ENCODE measurements at places on chromosomes 12 and 14.

GRCh38 chr12:51672334-51672733, 81.3 kb downstream of the SCN8A start:
- DNase-seq, result no peak

- DNase-seq, result no peak
Observed at GRCh38 chr12:102197789-102198188, at the start of gene PMCH. Gene PMCH, minus strand, starts transcription at chr12:102197833. Its CDS starts 63 bp downstream, at chr12:102197770.

DNA sequence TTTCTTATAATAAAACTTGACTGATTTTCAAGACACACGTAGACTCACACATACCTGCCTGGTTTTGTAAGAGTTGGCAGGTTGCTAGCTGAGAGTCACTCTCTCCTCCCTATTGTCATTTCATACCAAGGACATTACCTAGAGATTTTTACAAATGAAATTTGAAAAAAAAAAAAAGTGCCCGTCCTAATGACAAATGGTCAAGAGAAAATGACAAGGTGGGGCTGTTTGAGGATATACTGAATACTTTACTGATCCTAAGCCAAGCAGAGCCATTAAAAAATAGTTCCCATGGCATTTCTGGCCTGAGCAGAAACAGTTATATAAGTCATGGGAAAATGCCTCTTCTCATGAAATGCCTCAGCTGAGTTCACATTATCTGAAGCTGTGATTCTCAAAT, 150.2 kb downstream of the DYRK2 start:
- no peak for DNase-seq

DNA sequence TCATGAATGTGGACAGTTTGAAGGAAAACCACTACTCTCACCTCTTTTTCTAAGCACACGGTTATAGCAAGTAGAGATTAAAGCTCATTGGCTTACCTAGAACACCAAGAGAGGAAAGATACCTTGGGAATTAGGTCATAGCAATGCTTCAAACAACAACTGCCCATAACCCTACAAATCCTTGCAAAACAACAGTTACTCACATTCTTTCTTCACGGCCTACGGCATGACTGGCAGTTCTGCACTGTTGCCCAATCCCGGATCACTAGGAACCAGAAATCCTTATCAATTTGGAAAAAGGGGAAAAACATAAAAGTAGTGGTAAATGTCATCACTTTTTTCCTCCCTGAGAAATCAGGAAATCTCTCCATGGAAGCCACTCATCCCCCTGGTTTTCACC, 9.6 kb upstream of the ISM2 start:
- no peak for DNase-seq

- DNase-seq, result no peak
Observed at GRCh38 chr12:124506145-124506831, 61.1 kb downstream of the NCOR2 start.

DNA sequence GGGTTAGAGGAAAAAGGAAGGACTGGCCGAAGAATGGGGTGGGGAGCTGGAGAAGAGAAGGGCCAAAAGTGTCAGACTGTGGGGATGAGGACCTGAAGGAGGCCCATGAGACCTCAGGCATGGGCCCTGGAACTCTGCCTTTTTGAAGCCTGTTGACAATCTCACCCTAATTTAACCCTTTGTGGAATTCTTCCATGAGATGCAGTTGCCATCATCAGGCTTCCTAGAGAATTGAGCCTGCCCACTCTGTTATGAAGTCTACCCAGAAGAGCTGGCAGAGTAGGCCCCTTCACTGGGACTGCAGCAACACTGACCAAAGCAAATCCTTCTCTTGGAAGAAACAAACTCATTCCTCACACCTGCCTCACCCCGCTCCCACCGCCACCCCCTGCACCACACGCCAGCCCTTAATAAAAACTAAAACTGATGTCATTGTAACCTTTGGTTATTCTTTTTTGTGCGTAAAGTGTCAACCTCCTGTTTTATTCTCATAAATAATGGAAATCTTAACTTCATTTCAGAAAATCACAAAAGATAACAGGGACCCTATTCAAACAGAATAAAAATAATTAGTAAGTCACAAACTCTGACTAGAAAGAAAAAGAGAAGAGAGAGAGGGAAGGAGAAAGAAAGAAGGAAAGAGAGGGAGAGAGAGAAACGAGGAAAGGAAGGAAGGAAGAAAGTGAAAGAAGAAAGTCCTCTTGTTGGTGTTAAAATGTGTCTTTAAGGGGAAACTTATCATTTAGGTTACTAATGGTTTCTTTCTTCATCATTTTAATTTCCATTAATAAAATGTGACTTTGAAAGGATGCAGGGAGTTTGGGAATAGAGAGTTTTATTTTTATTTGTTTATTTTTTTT, 61.3 kb downstream of the CRADD start:
- no peak for DNase-seq

- DNase-seq, result no peak
Observed at GRCh38 chr12:5220099-5220498, 176.4 kb downstream of the KCNA5 start.

GRCh38 chr12:28457785-28458184, 267.5 kb downstream of the CCDC91 start:
- no peak for DNase-seq

DNA sequence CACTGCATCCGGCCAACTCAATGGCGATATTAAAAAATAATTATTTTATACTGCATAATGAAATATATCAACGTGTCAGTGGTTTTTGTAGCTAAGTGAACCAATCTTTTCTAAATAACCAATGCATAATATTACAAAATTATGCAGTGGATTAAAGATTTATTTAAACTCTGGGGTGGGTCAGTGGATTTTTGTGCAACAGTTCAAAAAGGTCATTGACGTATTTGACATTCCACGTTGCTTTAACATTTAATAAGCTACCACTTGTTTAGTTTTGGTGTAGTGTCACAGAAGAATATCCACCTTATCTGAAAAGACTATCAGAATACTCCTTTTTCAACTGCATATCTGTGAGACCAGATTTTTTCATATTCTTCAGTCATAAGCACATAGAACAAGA, 2.6 kb downstream of the ZC3H14 start:
- DNase-seq, result no peak

DNA sequence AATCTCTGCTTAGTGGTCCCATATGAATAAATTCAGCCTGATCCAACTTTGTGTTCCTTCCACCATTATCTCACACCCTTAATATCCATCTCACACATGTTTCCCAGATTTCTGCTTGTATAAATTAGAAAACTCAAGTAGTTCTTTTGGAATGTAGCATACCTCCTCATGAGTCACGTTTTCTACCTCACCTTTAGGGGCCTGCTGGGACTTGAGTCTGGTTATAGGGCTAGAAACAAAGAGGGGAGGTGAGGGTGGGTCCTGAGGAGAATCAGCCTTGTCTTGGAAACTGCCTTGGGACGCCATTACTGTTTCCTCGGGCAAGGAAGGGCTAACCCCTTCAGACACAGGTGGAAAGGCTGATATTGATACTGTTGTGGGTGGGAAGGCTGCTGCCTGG, 51.1 kb downstream of the EMP1 start:
- DNase-seq, result no peak

GRCh38 chr14:75202657-75203056, 26.2 kb upstream of the TMED10 start:
- no peak for DNase-seq

- peak; percentile 28 for DNase-seq
Observed at GRCh38 chr14:89430391-89431236, 13.6 kb upstream of the FOXN3 start.

- DNase-seq, result no peak
Observed at GRCh38 chr12:88985631-88986030, 366.7 kb downstream of the DUSP6 start.

DNA sequence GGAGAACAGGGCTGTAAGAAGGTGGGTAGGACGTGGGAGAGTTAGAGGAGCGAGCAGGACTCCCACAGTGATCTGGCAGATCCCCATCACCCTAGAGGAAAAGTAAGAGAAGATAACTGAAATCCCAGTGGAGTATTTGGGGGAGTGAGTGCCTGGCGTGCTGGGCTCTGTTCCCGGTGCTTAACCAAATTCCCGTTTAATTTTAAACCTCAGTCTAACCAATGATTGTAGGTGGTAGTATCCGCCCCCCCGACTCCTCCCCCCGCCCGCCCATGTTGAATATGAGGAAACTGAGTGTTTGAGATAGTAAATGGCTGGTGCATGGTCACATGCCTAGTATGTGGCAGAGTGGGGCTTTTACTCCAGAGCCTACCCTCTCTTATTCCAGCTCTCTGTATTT, 1.2 kb downstream of the TARBP2 start:
- no peak for DNase-seq

DNA sequence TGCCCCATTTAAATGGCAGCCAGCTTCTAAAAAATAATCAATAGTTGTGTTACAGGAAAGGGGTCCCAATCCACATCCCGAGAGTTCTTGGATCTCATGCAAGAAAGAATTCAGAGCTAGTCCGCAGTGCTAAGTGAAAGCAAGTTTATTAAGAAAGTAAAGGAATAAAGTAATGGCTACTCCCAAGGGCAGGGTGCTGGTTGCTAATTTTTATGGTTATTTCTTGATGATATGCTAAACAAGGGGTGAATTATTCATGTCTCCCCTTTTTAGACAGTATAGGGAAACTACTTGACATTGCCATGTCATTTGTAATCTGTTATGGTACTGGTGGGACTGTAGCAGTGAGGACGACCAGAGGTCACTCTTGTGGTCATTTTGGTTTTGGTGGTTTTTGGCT, 591.3 kb downstream of the LRFN5 start:
- DNase-seq, result no peak

DNA sequence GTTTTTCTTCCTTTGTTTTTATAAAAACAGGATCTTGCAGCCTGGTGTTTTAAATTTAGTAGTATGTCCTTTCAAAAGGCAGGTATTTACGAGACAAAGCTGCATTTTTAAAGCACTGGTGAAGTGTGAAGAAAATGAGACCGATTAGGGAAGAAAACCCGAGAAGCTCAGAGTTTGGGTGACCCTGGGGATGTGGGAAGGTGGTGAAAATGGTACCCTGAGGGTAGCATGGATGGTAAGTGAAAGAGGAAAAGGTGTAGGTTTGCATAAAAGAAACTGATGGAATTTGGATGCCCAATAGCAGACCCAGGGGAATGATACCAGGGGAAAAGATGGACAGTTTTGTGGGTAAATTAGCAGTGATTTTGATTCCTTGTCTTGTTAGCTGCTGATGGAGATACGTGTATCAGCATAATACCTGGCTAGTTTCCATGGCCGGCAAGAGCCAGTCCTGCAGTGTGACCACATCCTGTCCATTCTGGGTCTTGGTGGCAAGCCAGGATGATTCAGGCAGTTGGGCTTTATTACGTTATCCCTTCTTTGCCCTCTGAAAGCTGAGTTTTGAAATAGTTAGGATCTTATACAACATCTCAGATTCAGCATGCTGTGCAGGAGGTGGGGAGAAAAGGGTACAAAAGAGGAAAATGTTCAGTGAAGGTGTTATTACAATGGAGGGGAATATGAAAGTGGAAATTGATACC, 8.9 kb downstream of the BICD1 start:
- no peak for DNase-seq

- DNase-seq, result no peak
Observed at GRCh38 chr14:87883750-87884149, 109.2 kb downstream of the GALC start.

DNA sequence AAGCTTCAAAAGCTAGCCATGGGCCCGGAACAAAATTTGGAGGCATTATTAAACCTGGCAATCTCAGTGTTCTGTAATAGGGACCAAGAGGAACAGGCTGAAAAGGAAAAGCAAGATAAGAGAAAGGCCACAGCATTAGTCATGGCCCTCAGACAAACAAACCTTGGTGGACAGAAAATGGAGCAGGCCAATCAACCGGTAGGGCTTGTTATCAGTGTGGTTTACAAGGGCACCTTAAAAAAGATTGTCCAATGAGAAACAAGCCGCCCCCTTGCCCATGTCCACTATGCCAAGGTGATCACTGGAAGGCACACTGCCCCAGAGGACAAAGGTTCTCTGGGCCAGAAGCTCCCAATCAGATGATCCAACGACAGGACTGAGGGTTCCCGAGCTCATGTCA, 653.9 kb upstream of the TMEM132C start:
- no peak for DNase-seq

DNA sequence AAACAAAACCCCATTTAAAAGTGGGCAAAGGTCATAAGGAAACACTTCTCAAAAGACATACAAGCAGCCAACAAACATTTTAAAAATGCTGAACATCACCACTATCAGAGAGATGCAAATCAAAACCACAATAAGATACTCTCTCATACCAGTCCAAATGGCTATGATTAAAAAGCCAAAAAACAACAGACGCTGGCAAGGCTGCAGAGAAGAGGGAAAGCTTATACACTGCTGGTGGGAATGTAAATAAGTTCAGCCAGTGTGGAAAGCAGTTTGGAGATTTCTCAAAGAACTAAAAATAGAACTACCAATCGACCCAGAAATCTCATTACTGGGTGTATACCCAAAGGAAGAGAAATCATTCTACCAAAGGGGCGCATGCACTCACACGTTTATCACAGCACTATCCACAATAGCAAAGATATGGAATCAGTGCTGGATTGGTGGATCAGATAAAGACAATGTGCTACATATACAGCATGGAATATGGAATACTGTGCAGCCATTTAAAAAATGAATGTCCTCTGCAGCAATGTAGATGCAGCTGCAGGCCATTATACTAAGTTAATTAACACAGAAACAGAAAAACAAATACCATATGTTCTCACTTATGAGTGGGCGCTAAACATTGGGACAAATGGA, 102.1 kb upstream of the DAAM1 start:
- no peak for DNase-seq

DNA sequence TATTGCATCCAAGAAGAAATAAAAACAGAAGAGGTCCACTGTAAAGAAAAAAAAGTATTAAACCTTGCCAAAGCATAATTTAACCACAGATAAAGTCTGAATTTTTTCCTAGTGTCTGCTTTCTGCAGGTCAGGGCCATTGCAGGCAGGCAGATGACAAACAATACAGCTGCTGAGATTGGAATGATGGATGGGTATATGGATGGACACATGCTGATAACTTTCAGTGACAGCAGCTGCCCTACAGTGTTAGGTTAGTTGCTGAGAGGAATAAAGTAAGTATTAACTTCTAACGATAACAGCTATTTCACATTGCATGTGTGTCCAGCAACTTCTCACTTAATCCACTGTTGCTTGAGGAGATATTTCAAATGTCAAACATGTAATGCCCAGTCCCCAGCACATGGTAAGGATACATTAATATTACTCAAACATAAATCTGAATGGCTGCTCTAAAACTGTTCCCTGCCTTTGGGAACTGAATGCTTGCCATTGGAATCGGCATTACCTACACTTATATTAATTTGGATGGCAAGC, 515.3 kb downstream of the RMST start:
- no peak for DNase-seq

DNA sequence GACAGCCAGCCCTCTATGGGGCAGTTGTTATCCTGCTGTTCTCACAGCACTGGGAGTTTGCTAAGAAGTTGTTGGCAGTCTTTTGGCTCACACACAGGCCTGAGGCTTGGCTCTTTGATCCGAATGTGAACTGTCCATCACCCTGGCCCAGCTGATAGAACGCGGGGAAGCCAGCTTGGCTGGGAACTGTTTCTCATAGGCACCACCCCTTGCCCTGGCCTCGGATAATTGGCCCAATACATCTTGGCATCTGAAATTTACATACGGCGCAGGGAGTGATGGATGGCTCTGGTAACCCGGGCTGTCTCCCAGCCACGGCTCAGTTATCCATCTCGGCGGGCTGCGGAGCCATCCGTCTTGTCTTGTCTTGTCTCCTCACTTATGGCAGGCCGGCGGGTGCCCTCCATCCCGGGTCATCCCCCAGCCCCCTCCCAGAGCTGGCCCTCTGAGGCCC, 164.1 kb downstream of the PHETA1 start:
- DNase-seq, result no peak
